Upper lobe of right lung (tissue), 1 donor: ENCODE measurements at places on chromosomes 6 and 20. TPM values are rescaled to one million over a fixed set of nuclear protein-coding genes. Genes with fewer than 3 reads are reported as not detected.
A peak's percentile ranks its signal among the peaks of the same experiment; 100 is the strongest.

Gene TOMM34
- total RNA-seq: 16.0 TPM

Gene HTR1B
- 0.84 TPM for total RNA-seq

Gene SLC35F1
- 0.29 TPM for total RNA-seq

Gene COL20A1
- not detected for total RNA-seq

Gene LINC00237
- not detected for total RNA-seq

Gene ADGRF1
- 12.9 TPM for total RNA-seq

Gene STXBP5
- total RNA-seq: 22.1 TPM

Gene NR2E1
- total RNA-seq: not detected

DNA sequence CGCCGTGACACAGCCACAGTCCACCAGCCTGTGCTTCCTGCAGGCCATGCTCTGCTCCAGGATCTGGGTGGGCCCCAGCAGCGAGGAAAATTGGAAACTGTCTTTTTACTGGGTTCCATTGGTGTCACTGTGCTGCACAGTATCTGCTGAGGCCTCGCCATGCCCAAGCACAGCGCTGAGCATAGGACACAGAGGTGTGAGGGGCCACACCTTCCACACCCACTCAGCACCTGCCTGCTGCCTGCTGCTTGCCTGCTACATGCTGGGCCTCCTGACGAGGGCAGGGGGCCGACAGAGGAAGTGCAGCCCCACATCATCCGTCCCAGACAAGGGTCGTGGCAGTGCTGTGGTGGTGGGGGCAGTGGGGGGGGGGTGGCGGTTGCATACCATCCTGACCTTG lies 173.0 kb upstream of the THBS2 start:
- DNase-seq: no peak
- no peaks in the 10 kb centered on the region for H3K36me3 ChIP-seq
- H3K4me3 ChIP-seq: no peak overlapping the region
- no peaks in the 10 kb centered on the region for H3K4me1 ChIP-seq
- H3K27ac ChIP-seq: no peak overlapping the region
- no peaks in the 10 kb centered on the region for H3K27me3 ChIP-seq

DNA sequence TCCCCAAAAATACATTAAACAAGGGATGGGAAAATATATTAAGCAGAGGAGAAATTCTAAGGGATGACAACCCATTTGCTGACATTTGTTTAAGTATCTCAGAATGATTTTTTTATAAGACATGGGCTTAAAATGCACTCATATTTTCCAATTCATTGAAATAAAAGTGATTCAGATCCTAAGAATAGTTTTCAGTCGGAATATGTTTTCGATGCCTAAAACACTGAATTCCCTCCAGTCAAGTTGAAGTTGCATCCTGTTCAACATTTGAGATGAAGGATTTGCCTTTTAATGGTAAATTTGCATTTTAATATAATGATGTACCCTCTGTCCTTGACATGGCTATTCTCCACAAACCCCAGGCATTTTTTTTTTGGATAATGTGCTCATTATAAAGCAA lies 79.3 kb downstream of the PTCHD4 start:
- no peaks in the 10 kb centered on the region for H3K36me3 ChIP-seq
- no peaks in the 10 kb centered on the region for H3K4me1 ChIP-seq
- no peak for DNase-seq

- H3K27me3 ChIP-seq: no peaks in the 10 kb centered on the region
- peaks cover 13% of the 10 kb centered on the region for H3K36me3 ChIP-seq
- no peak overlapping the region for H3K27ac ChIP-seq
- H3K4me3 ChIP-seq: no peak overlapping the region
- H3K4me1 ChIP-seq: peaks cover 17% of the 10 kb centered on the region
- DNase-seq: no peak
Observed at GRCh38 chr20:50089140-50089786, 23.7 kb downstream of the UBE2V1 start.

- no peaks in the 10 kb centered on the region for H3K4me1 ChIP-seq
- H3K4me3 ChIP-seq: no peak overlapping the region
- no peaks in the 10 kb centered on the region for H3K36me3 ChIP-seq
Observed at GRCh38 chr6:120355822-120356221, 978.5 kb downstream of the TBC1D32 start.

DNA sequence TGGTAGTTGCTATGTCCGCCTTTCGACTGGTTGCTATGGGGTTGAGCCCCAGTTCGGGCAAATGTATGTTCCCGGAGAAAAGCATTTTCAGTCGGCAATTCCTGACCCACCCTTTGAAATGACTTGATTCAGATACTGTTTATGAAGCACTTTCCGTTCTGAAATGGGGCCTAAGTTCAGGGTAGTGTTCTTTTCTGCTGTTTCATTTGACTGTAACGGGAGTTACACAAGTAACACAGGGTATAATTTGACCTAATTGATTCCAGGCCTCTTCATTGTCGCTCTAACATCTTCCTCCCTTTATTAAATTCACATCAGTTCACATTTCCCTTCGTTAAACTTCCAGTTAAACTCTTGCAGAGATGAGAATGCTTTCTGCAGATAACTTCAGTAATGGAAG lies 85.5 kb downstream of the BMP6 start:
- no peaks in the 10 kb centered on the region for H3K27me3 ChIP-seq
- H3K4me1 ChIP-seq: no peaks in the 10 kb centered on the region
- H3K27ac ChIP-seq: no peak overlapping the region
- no peak for DNase-seq
- no peaks in the 10 kb centered on the region for H3K36me3 ChIP-seq
- H3K4me3 ChIP-seq: no peak overlapping the region

GRCh38 chr6:104268389-104268788 lies 591.3 kb downstream of the HACE1 start:
- no peaks in the 10 kb centered on the region for H3K36me3 ChIP-seq
- H3K4me1 ChIP-seq: no peaks in the 10 kb centered on the region
- DNase-seq: no peak
- no peaks in the 10 kb centered on the region for H3K27me3 ChIP-seq
- H3K4me3 ChIP-seq: no peak overlapping the region

DNA sequence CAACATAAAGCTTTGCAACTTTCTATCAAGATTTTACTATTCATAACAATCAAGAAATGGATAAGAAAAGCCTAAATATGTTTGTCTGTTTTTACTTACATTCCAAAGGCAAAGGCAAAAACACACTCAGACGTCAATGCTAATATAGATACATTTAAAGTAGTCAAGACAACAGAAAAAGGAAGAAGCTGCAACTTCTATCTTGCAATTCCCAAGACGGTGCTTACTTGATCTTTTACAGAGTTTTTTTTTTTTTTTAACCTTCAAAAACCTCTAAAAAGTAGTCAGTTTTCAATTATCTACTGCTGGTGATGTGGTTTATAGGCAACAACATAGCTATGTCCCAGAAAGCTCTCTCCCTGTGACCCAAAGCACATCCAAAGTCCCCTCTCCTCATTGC lies 58.1 kb downstream of the EPB41L2 start:
- no peak for DNase-seq
- H3K4me3 ChIP-seq: no peak overlapping the region
- no peaks in the 10 kb centered on the region for H3K4me1 ChIP-seq
- no peak overlapping the region for H3K27ac ChIP-seq

GRCh38 chr6:140774080-140774505 lies 1358.6 kb upstream of the GJE1 start:
- no peak overlapping the region for H3K4me3 ChIP-seq
- no peaks in the 10 kb centered on the region for H3K36me3 ChIP-seq
- H3K27ac ChIP-seq: no peak overlapping the region
- no peak for DNase-seq
- no peaks in the 10 kb centered on the region for H3K27me3 ChIP-seq
- no peaks in the 10 kb centered on the region for H3K4me1 ChIP-seq

- H3K4me3 ChIP-seq: no peak overlapping the region
- H3K36me3 ChIP-seq: no peaks in the 10 kb centered on the region
- no peaks in the 10 kb centered on the region for H3K4me1 ChIP-seq
- H3K27ac ChIP-seq: no peak overlapping the region
- no peaks in the 10 kb centered on the region for H3K27me3 ChIP-seq
Observed at GRCh38 chr6:74510878-74511277, 695.0 kb downstream of the COL12A1 start.

DNA sequence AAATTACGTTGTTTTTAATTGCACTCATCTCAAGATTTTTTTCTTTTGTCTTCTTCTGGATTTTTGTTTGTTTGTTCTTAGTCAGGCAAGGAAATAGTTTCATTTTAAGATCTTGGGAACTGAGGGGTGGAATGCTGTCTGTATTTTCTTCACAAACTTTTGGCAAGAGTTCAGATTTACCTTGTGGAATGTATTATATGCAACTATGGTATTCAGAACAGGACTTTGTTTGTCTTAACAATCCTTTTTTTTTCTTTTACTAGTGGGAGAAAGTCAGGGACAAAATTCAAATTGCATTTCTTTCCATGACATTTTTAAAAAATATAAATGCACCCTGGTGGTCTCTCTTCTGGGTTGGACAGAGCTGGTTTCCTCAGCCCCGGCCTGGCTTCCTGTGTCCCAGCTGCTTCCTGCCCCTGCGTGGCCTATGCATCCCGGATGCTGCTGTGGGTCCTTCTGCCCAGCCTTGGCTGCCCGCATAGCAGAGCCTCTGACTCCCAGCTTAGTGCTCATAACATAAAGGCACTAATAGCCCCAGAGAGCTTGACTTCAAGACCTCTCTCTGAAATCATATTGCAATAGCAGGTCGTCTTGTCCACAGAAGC lies 520.7 kb downstream of the QKI start:
- no peaks in the 10 kb centered on the region for H3K36me3 ChIP-seq
- H3K27me3 ChIP-seq: no peaks in the 10 kb centered on the region
- DNase-seq: no peak
- H3K4me3 ChIP-seq: no peak overlapping the region
- no peaks in the 10 kb centered on the region for H3K4me1 ChIP-seq

GRCh38 chr20:51171141-51171540 lies 148.2 kb upstream of the KCNG1 start:
- no peaks in the 10 kb centered on the region for H3K4me1 ChIP-seq
- H3K27ac ChIP-seq: no peak overlapping the region
- H3K36me3 ChIP-seq: no peaks in the 10 kb centered on the region
- H3K4me3 ChIP-seq: no peak overlapping the region
- DNase-seq: no peak

- no peak overlapping the region for H3K4me3 ChIP-seq
- no peak overlapping the region for H3K27ac ChIP-seq
- no peaks in the 10 kb centered on the region for H3K27me3 ChIP-seq
- no peaks in the 10 kb centered on the region for H3K36me3 ChIP-seq
- H3K4me1 ChIP-seq: no peaks in the 10 kb centered on the region
Observed at GRCh38 chr6:125095580-125096301, 57.8 kb upstream of the TPD52L1 start.

- H3K27me3 ChIP-seq: no peaks in the 10 kb centered on the region
- H3K36me3 ChIP-seq: no peaks in the 10 kb centered on the region
- H3K27ac ChIP-seq: no peak overlapping the region
- no peak for DNase-seq
- H3K4me1 ChIP-seq: no peaks in the 10 kb centered on the region
Observed at GRCh38 chr6:84618046-84618752, 146.2 kb downstream of the TBX18 start.

GRCh38 chr20:53814060-53814459 lies 220.4 kb upstream of the ZNF217 start:
- no peak for DNase-seq
- no peaks in the 10 kb centered on the region for H3K4me1 ChIP-seq
- no peaks in the 10 kb centered on the region for H3K36me3 ChIP-seq
- H3K27me3 ChIP-seq: no peaks in the 10 kb centered on the region
- no peak overlapping the region for H3K4me3 ChIP-seq
- H3K27ac ChIP-seq: no peak overlapping the region

- H3K27ac ChIP-seq: no peak overlapping the region
- no peaks in the 10 kb centered on the region for H3K36me3 ChIP-seq
- no peaks in the 10 kb centered on the region for H3K27me3 ChIP-seq
- no peak overlapping the region for H3K4me3 ChIP-seq
- no peaks in the 10 kb centered on the region for H3K4me1 ChIP-seq
Observed at GRCh38 chr6:8506126-8506525, 70.8 kb upstream of the SLC35B3 start.

DNA sequence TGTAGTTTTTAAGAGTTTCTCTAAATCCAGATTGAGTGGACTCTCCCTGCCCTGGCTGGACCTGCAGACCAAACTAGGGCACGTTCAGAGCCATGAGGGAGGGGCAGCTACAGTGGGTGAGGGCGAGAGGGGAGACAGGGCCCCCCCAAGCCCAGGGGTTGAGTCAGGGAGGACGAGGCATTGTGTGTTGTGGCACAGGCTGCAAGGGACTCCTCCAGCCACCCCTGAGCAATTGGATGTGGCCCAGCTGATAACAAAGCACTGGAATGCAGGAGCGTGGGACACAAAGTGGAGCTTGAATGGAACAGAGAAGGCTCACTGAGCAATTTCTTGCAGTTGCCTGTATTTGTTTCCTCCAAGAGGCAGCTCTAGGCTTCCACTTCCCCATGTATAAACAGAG lies 43.5 kb upstream of the MYL9 start:
- H3K27ac ChIP-seq: no peak overlapping the region
- no peaks in the 10 kb centered on the region for H3K27me3 ChIP-seq
- peaks cover 14% of the 10 kb centered on the region for H3K4me1 ChIP-seq
- no peak overlapping the region for H3K4me3 ChIP-seq
- DNase-seq: no peak
- peaks cover 61% of the 10 kb centered on the region for H3K36me3 ChIP-seq

GRCh38 chr6:36989264-36989663 lies 3.3 kb upstream of the MTCH1 start:
- no peak overlapping the region for H3K4me3 ChIP-seq
- H3K27ac ChIP-seq: no peak overlapping the region
- no peaks in the 10 kb centered on the region for H3K36me3 ChIP-seq
- H3K27me3 ChIP-seq: no peaks in the 10 kb centered on the region

DNA sequence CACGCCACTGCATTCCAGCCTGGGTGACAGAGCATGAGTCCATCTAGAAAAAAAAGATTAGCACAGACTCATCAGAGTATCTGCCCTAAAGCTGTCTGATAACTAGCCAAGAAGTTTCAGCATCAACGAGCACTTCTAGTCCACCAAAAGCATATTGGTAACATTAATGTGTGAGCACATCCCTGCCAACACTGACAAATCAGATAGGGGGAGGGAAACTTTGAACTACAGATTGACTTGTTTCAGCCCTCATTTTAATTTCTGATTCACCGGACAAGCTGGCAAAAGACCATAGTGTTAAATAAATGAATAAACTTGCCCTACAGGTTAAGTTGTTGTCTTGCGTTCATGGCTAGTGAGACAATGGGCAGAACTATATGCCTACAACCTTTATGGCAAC lies 7.7 kb upstream of the SEC63 start:
- no peak overlapping the region for H3K27ac ChIP-seq
- H3K4me3 ChIP-seq: no peak overlapping the region
- no peaks in the 10 kb centered on the region for H3K27me3 ChIP-seq
- no peaks in the 10 kb centered on the region for H3K4me1 ChIP-seq

GRCh38 chr6:35017411-35018181 lies 123.5 kb downstream of the TCP11 start:
- H3K4me3 ChIP-seq: peak overlapping the region; percentile 53
- peak overlapping the region; percentile 83 for H3K27ac ChIP-seq
- DNase-seq: peak; percentile 76
- peaks cover 37% of the 10 kb centered on the region for H3K4me1 ChIP-seq
- no peaks in the 10 kb centered on the region for H3K27me3 ChIP-seq

DNA sequence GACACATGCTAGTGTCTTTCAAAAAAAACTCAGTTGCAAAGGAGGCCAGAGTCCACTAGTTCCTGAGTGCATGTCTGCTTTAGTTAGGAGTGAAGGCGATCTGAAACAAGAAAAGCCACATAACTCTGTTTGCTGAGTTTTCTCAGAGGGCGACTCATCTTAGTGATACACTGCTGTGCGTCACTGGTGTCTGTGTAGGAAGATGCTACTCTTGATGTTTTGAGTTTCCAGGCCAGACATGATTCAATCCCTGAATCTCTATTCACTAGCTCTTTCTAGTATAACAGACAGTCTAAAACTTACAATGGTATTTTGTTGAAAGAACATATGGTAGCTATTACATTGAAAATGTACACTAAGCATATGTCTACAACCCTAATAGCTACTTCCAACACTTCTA lies 60.9 kb downstream of the GFRAL start:
- H3K27ac ChIP-seq: no peak overlapping the region
- DNase-seq: no peak
- H3K4me1 ChIP-seq: no peaks in the 10 kb centered on the region
- H3K36me3 ChIP-seq: no peaks in the 10 kb centered on the region
